Effector CD8-positive, alpha-beta T cell (primary cell): ENCODE measurements at places on chromosomes 7 and 10.

DNA sequence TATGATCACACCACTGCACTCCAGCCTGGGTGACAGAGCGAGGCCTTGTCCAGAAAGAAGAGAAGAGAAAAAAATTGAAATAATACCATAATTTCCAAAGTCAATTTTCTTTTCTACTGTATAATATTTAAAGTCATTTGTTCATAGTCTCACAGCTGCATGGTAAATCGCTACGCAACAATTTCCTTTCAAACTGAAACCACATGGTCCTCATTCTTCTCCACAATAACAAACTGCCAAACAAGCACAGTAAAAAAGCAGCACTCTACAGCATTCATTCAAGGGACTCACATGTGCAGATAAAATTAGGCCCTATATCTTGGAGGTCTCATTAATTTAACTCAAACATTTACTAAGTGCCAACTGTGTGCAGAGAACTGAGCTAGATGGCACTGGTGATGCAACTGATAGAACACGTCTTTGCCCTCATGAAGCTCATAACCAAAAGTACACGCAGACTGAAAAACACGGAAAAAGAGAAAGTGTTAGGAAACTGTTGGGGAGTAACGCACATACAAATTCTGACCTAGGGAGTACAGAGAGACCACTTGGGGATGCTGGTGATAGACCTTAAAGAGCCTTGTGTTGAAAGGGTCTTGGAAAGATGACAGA lies 68.4 kb upstream of the SRRM3 start:
- DNase-seq, result no peak

DNA sequence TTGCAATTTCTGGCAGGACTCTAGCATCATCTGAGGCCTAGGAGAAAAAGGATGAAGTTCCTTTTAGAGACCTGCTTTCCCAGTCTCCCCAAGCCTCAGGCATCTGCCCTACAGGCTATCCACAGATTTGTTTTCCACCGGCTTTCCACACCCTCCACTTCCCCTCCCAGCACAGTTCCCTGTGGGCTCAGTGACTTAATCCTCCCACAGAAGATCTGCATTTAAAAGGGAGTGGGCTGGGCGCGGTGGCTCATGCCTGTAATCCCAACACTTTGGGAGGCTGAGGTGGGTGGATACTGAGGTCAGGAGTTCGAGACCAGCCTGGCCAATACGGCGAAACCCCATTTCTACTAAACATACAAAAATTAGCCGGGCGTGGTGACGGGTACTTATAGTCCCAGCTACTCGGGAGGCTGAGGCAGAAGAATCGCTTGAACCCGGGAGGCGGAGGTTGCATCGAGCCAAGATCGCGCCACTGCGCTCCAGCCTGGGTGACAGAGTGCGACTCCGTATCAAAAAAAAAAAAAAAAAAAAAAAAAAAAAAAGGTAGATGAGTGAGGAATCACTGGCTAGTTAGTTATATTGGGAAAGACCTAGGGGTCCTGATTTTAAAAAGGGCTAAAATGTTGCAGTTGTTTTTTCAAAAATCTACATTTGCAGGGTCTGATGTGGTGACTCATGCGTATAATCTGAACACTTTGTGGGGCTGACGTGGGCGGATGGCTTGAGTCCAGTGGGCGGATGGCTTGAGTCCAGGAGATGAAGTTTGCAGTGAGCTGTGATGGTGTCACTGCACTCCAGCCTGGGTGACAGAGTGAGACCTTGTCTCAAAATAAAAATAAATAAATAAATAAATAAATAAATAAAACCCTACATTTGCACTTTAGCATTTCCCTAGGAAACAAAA lies 119.5 kb downstream of the BAMBI start:
- DNase-seq, result no peak

DNA sequence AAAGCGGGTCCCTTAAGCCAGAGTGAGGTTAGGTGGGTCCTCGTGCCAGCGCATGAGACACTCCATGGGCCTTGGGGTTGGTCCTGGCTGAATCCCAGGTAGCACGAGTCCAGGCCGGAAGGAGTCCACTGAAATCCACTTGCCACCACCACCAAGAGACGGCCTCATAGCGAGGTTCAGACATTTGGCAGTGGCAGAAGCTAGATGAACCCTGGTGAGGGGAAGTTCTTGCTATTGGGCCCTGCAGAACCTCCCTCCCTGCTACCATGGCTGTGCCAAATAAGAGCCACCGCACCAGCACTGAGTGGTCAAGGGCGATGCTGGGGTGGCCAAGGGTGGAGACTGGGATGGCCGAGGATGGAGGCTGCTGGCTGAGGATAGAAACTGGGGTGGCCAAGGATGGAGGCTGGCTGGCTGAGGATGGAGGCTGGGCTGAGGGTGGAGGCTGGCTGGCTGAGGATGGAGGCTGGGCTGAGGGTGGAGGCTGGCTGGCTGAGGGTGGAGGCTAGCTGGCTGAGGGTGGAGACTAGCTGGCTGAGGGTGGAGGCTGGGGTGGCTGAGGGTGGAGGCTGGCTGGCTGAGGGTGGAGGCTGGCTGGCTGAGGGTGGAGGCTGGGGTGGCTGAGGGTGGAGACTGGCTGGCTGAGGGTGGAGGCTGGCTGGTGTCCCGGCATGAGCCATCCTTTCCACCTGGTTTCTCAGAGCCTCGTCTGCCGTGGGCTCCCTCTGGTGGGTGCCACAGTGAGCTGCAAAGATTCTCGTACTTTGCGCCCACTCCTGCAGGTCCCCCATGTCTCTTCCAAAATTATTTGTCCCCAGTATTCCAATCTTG lies 88.2 kb downstream of the ELFN1 start:
- DNase-seq, result no peak

- DNase-seq, result no peak
Observed at GRCh38 chr7:16235147-16236114, 185.9 kb downstream of the CRPPA start.

GRCh38 chr10:116607336-116607735 lies 13.4 kb upstream of the PNLIPRP2 start:
- no peak for DNase-seq

DNA sequence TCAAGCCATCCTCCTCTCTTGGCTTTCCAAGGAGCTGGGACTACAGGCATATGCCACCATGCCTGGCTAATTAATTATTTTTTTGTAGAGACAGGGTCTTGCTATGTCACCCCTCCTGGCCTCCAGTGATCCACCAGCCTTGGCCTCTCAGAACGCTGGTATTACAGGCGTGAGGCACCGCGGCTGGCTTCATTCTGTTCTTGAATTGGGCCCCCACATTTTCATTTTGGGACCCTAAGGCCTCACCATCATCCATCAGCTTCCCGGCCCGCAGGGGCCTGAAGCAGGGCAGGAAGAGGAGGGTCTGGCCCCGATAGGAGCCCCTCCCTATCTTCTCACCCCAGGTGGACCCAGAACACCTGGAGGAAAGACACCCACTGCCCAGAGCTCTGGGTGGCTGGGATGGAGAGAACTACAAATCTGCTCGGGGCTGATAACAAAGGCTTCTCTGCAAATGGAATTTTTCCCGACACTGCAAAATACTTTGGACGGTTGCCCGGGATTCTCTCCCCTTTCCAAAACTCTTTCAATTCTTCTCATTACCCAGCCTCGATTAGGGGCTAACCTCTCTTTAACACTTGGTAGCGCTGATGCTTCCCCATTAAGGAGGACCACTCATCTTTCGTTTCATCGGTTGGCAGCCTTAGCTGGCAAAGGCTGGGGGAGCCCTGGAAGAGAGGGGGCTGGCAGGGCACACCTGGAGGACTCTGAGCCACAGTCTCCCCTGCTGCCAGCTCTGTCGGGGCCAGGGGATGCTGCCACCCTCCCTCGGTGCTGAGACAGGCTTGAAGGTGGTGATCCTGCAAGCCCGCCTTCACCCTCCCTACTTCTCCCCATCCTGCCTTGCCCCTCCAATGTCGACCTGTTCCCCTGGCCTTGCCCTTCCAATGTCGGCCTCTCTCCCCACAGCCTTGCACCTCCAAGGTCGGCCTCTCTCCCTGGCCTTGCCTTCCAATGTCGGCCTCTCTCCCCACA lies 81.0 kb upstream of the GNA12 start:
- DNase-seq, result no peak

- DNase-seq, result no peak
Observed at GRCh38 chr10:128914681-128915080, 552.4 kb upstream of the MGMT start.

- no peak for DNase-seq
Observed at GRCh38 chr7:92691578-92691977, 101.4 kb upstream of the FAM133B start.
